ENCODE measurements at places on chromosomes 2 and 18. TPM values are rescaled to one million over a fixed set of nuclear protein-coding genes. Genes with fewer than 3 reads are reported as not detected.

Gene MYO3B
- total RNA-seq, result 0.27 TPM

Gene UGT1A7
- not detected for total RNA-seq

Gene TNFAIP6
- 2.0 TPM for total RNA-seq

Gene MFF
- 86.8 TPM for total RNA-seq

Gene PCARE
- not detected for total RNA-seq

Gene CHST9
- 25.3 TPM for total RNA-seq

Gene PAX8
- total RNA-seq, result not detected

Gene CFAP65
- total RNA-seq, result 0.13 TPM

Gene KYNU
- 0.13 TPM for total RNA-seq

Gene MARCHF4
- 2.9 TPM for total RNA-seq

Gene SMPD4
- total RNA-seq, result 102 TPM

Gene DNMT3A
- 162 TPM for total RNA-seq

Gene SAG
- total RNA-seq, result not detected

Gene CCDC148
- total RNA-seq, result 1.3 TPM

Gene CCDC121
- 1.5 TPM for total RNA-seq

Gene CD226
- total RNA-seq, result not detected

Gene EN1
- total RNA-seq, result not detected

Gene CD8B
- 0.35 TPM for total RNA-seq

Gene RHBDD1
- 23.1 TPM for total RNA-seq

Gene LOXL3
- 22.4 TPM for total RNA-seq

Gene ALLC
- total RNA-seq, result not detected

Gene CD302
- 0.61 TPM for total RNA-seq

Gene IWS1
- 64.7 TPM for total RNA-seq

Gene FEV
- not detected for total RNA-seq

Gene SESTD1
- 52.8 TPM for total RNA-seq

Gene CRYBA2
- total RNA-seq, result not detected

Gene UGT1A4
- total RNA-seq, result not detected

Gene RSAD2
- not detected for total RNA-seq

Gene AGXT
- not detected for total RNA-seq

Gene DSG1
- total RNA-seq, result not detected

Gene CHMP3
- 21.7 TPM for total RNA-seq

Gene GNLY
- not detected for total RNA-seq

Gene KLHL29
- 4.3 TPM for total RNA-seq

Gene RAMP1
- 0.65 TPM for total RNA-seq

Gene REG1B
- not detected for total RNA-seq

Gene GAREM2
- total RNA-seq, result 19.9 TPM

Gene C2orf66
- not detected for total RNA-seq

Gene LRRC30
- not detected for total RNA-seq

Gene MARCO
- total RNA-seq, result not detected

Gene MAB21L4
- not detected for total RNA-seq

Data from H1 (cell line).